ENCODE measurements at places on chromosomes 4 and X. TPM values are rescaled to one million over a fixed set of nuclear protein-coding genes. Genes with fewer than 3 reads are reported as not detected.

DNA sequence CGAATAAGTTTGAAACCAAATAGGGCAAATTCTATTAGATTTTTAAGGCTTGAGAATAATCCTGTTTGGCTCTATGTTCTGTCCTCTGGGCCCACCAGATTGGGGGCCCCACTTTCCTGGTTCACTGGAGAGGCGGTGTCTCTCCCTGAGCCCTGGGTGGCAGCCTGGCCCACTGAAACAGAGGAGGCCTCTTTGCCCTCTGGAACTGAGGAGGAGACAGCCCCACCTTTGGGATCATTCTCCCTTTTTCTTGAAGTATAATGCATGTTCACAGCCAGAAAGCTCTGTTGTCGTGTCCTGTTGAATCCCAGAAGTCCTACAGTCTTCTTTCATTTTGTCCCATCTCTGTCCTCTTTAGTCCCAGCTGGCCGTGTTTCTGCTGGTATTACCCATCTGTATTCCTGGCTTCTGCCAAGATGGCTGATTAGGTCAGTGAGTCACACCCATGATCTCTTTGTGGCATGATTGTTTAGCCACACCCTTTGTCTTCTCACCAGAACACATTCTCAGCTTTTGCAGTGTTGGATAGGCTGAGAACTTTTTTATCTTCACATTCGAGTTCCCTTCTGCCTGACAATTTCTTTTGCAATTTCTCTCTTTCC lies 8.1 kb upstream of the TBC1D25 start:
- H3K4me3 ChIP-seq: no peak overlapping the region
- H3K27ac ChIP-seq: no peak overlapping the region
- no peaks in the 10 kb centered on the region for H3K4me1 ChIP-seq
- H3K36me3 ChIP-seq: no peaks in the 10 kb centered on the region
- no peaks in the 10 kb centered on the region for H3K27me3 ChIP-seq

FAM184B gene
- 0.49 TPM for total RNA-seq

DNA sequence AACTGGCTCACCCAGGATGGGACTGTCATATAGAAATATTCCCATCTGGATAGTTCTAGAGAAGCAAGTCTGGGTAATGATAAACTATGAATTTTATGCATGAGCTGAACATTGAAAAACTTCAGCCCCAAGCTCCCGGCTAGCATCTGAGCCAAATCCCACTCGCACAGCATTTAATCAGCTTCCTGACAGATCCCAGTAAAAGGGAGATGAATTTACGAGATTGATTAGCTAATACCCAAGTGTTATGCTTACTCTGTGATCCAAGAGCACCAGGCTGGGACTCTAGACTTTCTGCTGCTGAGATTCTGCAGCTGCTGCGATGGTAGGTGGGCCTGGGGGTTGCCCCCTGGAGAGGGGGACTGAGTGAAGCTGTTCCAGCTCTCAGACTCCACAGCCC lies 28.0 kb downstream of the FRMPD3 start:
- no peaks in the 10 kb centered on the region for H3K4me1 ChIP-seq
- H3K27ac ChIP-seq: no peak overlapping the region
- H3K4me3 ChIP-seq: no peak overlapping the region
- no peaks in the 10 kb centered on the region for H3K36me3 ChIP-seq
- no peak for DNase-seq
- H3K27me3 ChIP-seq: no peaks in the 10 kb centered on the region

DNA sequence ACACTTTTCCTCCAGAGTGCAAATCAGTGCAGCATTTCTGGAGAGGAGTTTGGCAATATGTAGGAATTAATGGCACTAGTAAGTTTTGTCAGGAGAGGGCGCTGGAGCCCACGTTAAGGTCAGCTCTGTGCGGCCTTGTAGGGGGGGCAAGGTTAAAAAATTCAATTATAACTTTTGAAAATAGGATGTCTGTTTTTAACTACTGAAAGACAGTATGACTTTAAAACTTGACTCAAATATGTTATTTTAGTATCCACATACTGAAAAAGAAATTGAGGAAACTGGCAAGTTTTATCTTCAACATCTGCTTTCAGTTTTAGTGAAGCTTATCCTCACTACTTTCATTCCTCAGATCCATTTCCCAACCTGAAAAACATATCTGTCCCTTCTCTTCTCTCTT lies 30.9 kb upstream of the HSD17B13 start:
- no peak overlapping the region for H3K4me3 ChIP-seq
- DNase-seq: peak; percentile 71
- peaks cover 12% of the 10 kb centered on the region for H3K4me1 ChIP-seq
- H3K27me3 ChIP-seq: no peaks in the 10 kb centered on the region

PNMA3 gene
- total RNA-seq: 8.5 TPM

GRCh38 chr4:102684610-102685052 lies 76.1 kb downstream of the MANBA start:
- no peaks in the 10 kb centered on the region for H3K4me1 ChIP-seq
- no peak overlapping the region for H3K4me3 ChIP-seq
- H3K27me3 ChIP-seq: no peaks in the 10 kb centered on the region
- no peak overlapping the region for H3K27ac ChIP-seq

LINC00632 gene
- 23.5 TPM for total RNA-seq

GRCh38 chr4:158571736-158572135 lies 50.1 kb downstream of the RXFP1 start:
- no peak overlapping the region for H3K4me3 ChIP-seq
- DNase-seq: peak; percentile 87
- no peak overlapping the region for H3K27ac ChIP-seq
- peaks cover 33% of the 10 kb centered on the region for H3K4me1 ChIP-seq
- 0 out of 2 replicates have a peak, but pooled peaks cover 6% of the 10 kb centered on the region for H3K36me3 ChIP-seq

OTUD5 gene
- 45.4 TPM for total RNA-seq

FAT4 gene
- 6.1 TPM for total RNA-seq

ETDB gene
- not detected for total RNA-seq

NPY1R gene
- total RNA-seq: 7.4 TPM

GRCh38 chr4:84470204-84470785 lies 28.8 kb downstream of the NKX6-1 start:
- no peaks in the 10 kb centered on the region for H3K36me3 ChIP-seq
- no peak overlapping the region for H3K27ac ChIP-seq
- no peak overlapping the region for H3K4me3 ChIP-seq
- H3K4me1 ChIP-seq: 0 out of 2 replicates have a peak, but pooled peaks cover 8% of the 10 kb centered on the region
- H3K27me3 ChIP-seq: no peaks in the 10 kb centered on the region

COX7B2 gene
- total RNA-seq: not detected

DNA sequence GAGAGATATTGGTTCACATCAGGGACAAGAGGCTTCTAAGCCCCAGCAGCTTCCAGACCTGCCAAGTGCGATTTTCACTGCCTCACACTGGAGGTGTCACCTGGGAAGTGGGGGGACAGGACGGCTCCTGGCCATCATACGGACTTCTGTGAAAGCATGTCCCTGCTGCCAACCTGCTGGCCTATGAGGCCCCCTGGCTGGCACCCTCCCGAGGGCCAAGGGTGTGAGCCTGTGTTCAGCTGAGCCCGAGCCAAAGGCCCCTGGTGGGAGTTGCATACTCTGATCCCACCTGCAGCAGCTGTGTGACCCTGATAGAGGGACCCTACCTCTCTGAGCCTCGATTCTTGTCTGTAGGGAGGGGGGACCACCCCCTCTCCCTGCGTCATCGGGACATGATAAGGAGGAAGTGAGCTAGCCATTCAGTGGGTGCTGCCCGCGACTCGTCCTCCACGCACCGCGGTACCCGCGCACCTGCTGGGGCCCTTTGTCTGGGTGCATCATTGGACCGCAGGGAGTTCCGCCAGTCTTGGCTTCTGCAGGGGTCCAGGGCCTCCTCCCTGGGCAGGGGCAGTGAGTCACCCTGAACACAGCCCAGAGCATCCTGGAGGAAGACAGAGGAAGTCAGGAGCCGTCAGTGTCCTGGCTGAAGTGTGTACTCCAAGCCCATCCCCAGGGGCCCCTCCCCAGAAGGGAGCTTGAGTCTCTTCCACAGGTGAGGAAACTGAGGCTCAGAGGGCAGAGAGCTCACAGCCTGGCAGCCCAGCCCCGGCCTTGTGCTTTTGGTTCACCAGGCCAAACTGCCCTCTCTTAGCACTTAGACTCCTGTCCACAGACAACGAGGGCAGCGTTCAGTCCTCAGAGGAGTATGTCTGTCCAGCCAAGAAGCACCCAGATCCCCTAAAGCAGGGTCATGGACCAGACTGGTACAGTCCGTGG lies 24.1 kb downstream of the C4orf50 start:
- H3K4me1 ChIP-seq: no peaks in the 10 kb centered on the region
- no peaks in the 10 kb centered on the region for H3K27me3 ChIP-seq
- no peak overlapping the region for H3K4me3 ChIP-seq
- H3K27ac ChIP-seq: no peak overlapping the region

CFAP299 gene
- total RNA-seq: not detected
